Activated CD8-positive, alpha-beta memory T cell treated with anti-CD3 and anti-CD28 coated beads, Interleukin-2, amount 10 ng/mL, durations not matched to agents 7 days and 5 days (primary cell): ENCODE measurements at places on chromosomes 6 and 20. TPM values are rescaled to one million over a fixed set of nuclear protein-coding genes. Genes with fewer than 3 reads are reported as not detected.

Gene PPP1R16B
- total RNA-seq, result 86.5 TPM

Gene LAMA2
- 0.02 TPM for total RNA-seq

Gene OXT
- not detected for total RNA-seq

Gene BTNL2
- not detected for total RNA-seq

Gene DDO
- not detected for total RNA-seq

Gene SLC22A3
- total RNA-seq, result not detected

Gene RBPJL
- not detected for total RNA-seq

Gene ECT2L
- not detected for total RNA-seq
